Activated CD4-positive, CD25-positive, alpha-beta regulatory T cell treated with anti-CD3 and anti-CD28 coated beads, Interleukin-2, amount 50 U/mL, for 24 hours (primary cell): ENCODE measurements at places on chromosomes 4 and X.

DNA sequence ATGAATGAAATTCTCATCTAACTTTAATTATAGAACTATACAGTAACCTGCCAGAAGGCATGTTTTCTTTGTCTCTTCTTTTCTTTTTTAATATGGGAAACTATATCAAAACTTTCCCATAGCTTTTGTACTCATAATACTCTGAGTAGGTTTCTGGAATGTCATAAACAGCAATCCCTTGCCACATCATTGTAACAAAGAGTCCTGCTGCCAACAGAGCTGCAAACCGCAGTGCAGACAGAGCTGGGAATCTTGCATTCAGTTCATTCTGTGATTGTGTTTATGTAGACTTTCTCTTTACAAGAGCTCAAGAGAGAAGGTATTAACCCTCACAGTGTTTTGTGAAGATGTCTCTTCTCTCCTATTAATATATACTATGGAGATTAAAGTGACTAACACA lies 304.4 kb upstream of the SLIT2 start:
- no peak for ATAC-seq

- no peak for ATAC-seq
These were observed 8.3 kb upstream of the NAP1L5 start for GRCh38 chr4:88705805-88706492.

- no peak for ATAC-seq
These were observed 29.3 kb upstream of the ABCG2 start for GRCh38 chr4:88187766-88188165.

DNA sequence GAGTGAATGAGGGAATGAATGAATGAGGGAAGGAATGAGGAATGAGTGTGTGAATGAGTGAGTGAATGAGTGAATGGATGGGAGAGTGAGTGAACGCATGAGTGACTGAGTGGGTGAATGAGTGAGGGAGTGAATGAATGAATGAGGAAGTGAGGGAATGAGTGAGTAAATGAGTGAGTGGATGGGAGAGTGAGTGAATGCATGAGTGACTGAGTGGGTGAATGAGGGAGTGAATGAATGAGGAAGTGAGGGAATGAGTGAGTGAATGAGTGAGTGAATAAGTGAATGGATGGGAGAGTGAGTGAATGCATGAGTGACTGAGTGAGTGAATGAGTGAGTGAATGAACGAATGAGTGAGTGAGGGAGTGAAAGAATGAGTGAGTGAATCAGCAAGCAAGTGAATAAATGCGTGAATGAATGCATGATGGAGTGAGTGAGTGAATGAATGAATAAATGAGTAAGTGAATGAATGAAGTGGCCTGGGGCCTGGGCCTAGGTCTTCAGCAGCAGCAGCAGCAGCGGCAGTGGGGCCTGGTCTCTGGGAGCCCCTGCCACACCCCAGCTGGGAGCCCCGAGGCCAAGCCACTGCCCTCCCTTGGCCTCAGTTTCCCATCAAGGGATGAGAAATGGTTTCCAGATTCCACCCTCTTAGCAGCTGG lies 16.2 kb upstream of the PSAPL1 start:
- no peak for ATAC-seq

- ATAC-seq = no peak
These were observed 19.9 kb downstream of the DCHS2 start for GRCh38 chr4:154471526-154472331.

DNA sequence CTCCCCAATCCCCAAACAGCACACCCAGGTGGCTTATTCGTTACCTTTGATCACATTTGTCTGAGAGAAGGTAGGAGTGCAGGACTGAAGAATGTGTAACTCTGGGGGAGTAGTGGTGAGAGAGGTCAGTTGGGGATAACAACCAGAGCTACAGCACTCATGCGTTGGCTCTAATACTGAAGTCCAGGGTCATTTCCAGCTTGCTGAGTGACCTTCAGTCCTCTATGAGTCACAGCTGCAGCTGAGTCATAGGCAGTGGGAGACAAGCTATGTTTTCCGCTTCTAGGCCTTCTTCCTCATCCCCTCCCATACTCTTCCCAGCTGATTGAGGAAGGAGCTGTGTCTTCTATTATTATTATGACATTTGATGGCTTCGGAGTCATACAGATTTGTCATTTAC lies 31.6 kb upstream of the CT47C1 start:
- no peak for ATAC-seq

- ATAC-seq = no peak
These were observed 7.6 kb upstream of the PGRMC2 start for GRCh38 chr4:128295255-128295654.

DNA sequence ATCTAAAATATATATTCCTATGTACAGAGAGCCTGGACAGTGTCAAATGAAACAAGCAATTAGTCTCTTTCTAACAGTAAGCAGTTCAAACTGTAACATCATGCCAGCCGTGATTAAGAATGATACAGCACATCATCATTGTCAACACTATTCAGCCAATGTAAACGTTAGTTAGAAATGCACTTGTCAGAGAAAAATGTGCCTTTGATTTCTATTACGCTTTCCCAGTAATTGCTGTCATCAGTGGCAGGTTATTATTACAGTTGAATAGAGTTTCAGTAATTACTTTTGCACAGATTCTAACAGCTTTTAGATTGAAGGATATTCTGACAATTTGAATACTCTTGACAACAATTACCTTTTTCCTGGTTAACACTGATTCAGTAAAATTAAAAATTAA lies 1007.1 kb downstream of the SH3BGRL start:
- ATAC-seq = no peak

DNA sequence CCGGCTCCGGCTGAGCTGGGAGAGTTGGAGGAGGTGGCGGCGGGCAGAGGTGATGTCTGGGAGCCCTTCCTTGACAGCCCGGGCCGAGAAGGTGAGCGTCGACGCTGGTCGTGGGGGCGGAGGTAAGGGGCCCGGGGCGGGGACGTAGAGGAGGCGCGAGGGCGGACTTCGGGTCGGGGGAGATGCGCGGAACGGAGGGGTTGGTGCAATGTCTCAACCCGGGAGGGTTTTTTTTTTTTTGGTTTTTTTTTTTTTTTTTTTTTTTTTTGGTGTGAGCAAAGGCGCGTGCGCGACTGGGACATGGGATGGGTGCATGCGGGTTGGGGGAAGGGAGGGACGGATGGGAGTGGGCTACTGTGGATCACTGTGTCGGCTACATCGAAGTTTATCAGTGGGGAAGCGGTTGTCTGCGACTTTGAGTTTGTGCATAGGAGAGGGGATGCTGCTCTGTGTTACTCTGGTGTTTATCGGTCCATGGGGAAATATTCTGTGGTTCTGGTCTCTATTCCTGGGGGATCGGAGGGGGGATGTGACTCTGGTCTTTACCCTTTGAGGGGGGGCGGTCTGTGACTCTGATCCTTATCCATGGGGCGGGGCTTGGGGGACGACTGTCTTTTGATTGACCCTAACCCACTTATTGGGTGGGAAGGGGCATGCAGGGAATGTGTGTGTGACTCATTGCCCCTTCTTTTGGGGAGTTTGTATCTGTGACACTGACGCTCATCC lies 537 bp downstream of the RBM10 start:
- peak; percentile 13 for ATAC-seq

- no peak for ATAC-seq
These were observed 366.3 kb downstream of the TLL1 start for GRCh38 chr4:166239354-166239753.

DNA sequence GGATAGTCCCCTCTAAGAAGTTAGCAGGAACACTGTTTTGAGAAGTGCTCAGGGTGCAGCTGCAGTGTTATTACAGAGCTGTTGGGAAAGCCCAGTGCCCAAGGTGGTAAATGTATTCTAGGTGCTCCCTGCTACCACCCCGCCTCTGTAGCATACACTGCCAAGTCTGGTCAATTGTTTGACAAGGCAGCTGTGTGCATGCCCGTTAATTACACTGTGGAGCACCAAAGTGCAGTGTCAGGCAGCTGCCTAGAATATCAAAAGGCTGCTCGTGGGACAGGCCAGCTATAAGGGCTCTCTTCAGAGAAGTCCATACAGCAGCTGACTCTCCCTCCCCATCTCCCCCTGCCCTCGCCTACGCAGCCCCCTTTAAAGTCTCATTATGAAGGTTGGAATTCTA lies 99.9 kb upstream of the KLHL13 start:
- ATAC-seq = no peak

- no peak for ATAC-seq
These were observed at the start of gene PDLIM3 for GRCh38 chr4:185534866-185535611. TSS of gene PDLIM3 (minus strand) at chr4:185535507. CDS start at chr4:185535434, 73 bp downstream.
